ENCODE measurements at places on chromosomes 5 and 9.

DNA sequence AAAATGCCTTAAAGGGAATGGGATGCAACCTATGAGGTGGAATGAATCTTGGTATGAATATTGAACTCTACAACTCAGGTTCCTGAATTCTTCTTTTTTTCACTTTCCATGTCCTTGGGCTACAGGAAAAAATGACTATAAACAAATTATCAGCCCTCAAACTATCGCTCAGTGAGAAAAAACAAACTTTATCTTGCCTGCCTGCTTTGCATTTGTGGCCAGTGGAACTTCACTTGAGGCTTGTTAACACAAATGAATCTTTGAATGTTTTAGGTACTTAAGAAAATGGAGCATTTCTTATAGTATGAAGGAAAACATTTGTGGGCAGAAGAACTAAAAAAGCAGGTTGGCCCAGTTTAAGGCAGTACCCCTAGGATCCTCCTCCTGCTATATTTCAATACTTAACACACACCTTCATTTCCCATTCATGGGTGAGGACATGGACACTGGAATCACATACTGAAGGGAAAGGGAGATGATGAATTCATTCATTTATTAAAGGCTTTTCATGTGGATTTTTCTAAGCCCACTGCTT lies 34.1 kb downstream of the ELOVL7 start:
- DNase-seq: no peak

DNA sequence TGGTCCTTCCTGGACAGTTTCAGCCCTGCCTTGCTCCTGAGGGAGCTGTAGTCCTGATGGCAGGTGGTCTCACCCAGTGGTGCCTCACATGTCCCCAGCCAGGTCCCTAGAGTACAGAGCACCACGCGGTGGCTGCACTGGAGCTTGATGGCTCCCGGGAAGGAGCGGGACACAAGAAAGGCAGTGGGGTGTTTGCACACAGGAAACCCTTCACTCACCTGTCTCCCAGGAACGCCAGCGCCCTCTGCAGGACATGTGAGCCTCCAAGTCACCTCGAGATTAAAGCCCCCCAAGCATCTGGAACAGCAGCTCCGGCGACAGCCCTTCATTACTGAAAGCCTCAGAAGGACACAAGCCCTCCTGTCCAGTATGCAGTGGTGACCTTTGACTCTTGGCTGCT lies 19.9 kb upstream of the TMEM250 start:
- peak; percentile 27 for DNase-seq

DNA sequence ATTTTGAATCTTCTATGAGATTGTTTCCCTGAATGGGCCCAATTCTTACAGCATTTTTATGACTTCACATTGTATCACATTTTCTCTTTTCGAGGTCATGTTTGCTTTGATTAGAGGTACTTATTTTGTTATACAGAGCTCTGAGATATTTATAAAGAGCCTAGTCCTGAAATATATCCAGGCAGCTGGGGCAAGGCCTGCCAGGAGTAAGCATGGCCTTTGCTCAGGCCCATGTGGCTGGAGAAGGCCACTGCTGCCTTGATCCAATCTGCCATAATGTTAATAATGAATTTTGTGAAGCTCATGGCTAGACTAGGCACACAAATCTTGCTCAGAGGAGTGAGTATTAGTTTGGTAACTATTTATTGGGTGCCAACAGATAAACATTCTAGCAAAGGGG lies 96.0 kb downstream of the TARS1 start:
- DNase-seq: no peak

DNA sequence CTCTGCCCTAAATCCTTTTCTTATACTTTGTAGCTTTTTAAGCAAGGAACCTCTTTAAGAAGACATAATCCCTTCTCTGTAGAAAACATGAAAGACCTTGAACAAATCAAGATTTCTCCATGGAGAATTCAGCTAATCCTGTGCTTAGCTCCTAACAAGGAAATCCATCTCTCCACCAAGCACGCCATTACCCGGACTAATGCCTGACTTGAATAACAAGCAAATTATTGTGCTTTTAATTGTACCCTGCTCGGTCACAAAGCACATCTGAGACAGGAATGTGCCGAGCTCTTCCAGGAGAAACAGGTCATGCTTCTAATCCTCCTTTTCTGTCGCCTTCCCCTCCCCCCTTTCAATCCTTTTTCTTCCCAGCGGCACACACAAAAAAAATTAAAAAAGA lies 141.3 kb downstream of the PSAT1 start:
- no peak for DNase-seq

DNA sequence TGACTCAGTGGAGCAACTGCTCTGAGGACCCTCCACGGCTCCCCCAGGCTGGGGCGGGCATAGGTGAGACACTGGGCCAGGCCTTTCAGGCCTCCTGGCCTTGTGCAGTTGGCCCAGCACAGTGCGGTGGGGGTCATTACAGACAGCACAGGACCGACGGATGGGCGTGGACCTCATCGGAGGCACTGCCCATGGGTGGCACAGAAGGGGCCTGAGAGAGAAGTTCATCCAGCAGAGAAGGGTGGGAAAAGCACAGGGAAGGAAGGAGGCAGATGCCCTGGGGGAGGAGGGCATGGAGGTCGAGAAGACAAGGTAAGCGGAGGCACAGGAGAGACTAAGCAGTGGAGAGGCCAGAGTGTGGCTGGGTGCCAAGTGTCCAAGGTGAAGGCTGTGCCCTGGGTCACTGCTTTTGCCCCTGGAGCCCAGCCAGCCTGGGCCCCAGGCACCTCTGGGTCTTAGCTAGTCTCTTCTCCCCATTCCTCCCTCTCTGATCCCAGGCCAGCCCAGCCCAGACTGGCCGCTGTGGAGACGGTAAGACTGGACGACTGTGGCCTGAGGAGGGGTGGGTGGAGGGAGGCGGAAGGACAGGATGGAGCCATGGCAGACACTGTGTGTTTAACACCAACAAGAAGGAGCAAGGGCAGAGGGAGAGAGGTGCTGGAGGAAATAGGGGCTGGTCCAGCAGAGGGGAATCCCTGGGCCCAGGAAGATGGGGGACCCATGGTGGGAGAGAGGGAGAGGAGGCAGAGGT lies 5.7 kb downstream of the IL3 start:
- no peak for DNase-seq

DNA sequence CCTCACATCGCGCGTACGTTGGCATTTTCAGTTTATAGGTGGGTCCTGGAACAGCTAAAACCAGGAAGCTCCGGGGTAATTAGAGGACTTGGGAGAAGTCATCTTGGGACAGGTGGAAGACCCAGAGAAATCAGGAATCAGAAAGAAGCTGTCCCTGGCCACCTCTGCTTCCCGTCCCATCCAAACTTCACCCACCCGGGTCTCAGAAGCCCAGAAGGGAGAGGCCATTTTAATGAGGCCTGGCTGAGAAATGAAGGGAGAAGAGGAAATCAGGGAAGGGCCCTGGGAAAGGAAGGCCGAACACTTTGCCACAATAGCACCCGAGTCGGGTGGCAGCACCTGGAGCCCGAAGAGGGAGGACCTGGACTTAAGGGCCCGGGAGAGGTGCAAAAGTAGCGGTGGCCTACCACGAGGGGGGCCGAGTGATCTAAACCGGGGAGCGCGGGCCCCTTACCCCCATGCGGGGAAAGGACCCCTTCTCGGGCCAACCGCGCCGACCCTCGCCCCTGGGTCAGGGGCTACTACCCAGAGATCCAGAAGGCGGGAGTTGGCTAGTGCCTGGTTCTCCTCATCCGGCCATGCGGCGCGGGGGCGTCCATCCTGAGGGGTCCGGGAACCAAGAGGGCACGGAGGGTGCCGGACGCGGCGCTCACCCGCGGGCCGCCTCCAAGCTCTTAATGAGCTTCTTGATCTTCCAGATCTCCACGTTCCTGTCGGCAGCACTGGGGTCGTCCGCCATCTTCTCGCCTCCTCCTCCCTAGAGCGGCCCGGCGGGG lies 668 bp downstream of the ETF1 start:
- DNase-seq: no peak

- no peak for DNase-seq
These were observed 10.3 kb downstream of the PHF19 start for GRCh38 chr9:120866651-120867050.

DNA sequence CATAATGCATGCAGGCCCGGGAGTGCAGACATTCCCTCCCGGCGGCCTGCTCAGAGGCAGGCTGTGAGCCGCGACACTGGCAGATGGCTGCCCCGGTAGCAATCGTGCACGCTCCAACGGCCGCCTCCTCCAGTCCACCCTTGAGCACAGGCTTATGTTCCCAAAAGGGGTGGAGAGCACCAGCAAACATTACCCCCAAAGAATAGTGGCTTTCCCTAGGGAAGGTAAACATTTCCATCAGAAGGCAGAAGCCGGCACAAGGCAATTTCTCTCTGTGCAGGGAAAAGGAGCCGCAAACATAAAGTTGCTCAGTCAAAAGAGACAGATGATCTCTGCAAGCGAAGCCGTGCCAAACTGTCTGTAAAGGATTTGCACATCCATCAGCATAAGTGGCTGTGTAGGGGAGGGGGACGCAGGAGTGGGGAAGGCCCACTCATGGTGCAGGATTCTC lies 92.5 kb downstream of the SIL1 start:
- peak; percentile 24 for DNase-seq

- DNase-seq: no peak
These were observed 304.1 kb downstream of the CWC27 start for GRCh38 chr5:65072850-65073249.

DNA sequence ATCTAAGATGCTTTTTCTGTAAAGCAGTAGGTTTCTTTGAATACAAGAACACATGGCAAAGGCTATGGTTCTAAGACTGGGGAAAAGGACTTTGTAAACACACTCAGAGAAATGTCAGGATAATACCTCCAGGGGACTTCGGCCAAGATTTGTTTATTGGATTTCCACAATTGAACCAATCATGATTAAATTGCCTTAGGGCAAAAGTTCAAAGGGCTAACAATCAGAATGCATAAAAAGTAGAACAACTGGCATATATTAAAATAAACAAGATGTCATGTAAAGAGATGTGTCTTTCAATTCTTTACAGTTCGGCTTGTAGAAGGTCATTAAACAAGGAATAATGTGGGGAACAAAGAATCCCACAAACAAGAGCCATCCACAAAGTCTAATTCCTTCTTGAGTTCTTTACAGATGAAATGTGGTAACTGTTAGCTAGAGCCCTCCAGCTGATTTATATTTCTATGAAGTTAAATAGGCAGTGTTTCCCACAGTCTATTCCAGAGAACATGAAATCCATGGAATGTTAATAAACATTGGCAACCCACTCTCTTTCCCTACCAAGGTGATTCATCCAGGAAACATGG lies 565.5 kb downstream of the ZNF608 start:
- DNase-seq: no peak

DNA sequence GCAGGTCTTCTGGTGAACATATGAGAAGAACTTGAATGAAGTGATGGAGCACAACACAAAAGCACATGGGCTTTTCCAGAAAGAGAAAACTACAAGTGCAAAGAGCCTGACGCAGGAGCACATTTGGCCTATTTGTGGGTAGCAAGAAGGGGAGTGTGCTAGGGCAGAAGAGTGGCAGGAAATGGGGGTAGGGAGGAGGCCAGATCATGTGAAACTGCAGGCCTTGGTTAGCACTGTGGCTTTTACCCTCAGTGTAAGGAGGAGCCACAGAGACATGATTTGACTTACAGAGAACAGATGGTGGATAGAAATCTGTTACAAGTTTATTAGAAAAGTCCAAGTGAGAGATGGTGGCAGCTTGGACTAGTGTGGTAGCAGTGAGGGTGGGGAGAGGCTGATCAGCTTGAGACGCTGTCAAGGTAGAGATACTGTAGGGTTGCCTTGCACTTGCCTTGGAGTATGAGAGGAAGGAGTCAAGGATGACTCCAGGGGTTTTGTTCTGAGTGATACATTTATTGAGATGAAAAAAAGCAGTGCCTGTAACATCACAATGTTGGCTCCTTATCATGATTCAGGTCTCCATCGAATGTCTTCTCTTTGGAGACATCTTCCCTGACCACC lies 126.7 kb downstream of the PPP2R2B start:
- DNase-seq: no peak

DNA sequence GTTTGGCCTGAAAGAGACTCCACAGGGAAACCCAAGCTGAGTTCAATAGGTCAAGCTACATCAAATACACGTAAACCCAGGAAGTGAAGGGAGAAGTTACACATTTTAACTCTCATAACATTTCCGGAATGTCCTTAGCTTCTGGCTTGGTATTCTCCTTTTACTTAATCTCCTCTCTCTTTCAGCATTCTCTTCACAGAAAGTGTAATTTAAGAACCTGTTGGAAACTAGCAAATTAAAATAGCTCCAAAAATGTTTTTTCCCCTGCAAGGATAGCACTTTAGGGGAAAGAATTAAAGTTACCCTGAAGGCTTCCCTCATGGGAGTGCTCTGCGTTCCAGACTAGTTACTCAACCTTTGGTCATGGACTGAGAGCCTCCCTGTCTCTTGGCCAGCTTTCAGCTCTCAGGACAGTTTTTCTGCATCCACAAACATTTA lies 292.7 kb upstream of the TARS1 start:
- no peak for DNase-seq

GRCh38 chr9:69513141-69513820 lies 158.9 kb downstream of the APBA1 start:
- no peak for DNase-seq

DNA sequence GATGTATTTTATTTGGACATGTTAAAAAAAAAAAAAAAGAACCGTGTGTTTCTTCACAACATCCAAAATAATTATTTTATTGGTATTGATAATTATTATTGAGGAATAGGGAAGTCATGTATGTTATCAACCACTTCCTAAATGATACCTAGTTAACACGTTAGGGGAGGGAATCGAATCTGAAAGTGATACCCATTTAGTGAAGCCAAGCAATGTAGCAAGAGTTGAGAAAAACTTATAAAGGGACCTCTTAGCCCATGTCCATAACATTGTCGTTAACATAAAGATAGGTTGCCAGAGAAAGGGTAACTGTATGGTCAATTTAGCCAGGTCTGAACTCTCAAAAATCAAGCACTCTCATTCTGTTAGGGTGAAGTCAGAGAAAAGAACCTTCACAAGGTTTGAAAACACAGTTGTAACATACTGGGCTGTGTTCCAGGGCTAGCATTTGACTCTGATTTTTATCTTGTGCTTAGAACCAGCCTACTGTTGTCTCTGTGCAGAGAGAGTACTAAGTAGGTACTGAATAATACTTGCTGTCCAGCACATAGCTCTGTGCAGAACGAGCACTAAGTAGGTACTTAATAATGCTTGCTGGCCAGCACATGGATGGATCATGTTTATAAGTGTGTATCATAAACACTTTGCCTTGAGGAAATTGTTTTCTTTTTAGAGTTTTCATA lies 60.4 kb downstream of the GHR start:
- no peak for DNase-seq

GRCh38 chr5:98414938-98415337 lies 358.5 kb upstream of the RGMB start:
- DNase-seq: no peak

GRCh38 chr9:96150324-96151227 lies 151.4 kb downstream of the HSD17B3 start:
- DNase-seq: no peak

GRCh38 chr5:168086104-168086610 lies 205.3 kb upstream of the WWC1 start:
- no peak for DNase-seq

GRCh38 chr9:36127652-36128244 lies 8.8 kb upstream of the GLIPR2 start:
- DNase-seq: no peak
